ENCODE measurements at places on chromosomes 1 and 21.

GRCh38 chr1:40014812-40015594, 25.5 kb upstream of the CAP1 start:
- H3K36me3 ChIP-seq = no peaks in the 10 kb centered on the region
- H3K4me1 ChIP-seq = no peaks in the 10 kb centered on the region
- no peak for DNase-seq
- no peak overlapping the region for H3K27ac ChIP-seq

DNA sequence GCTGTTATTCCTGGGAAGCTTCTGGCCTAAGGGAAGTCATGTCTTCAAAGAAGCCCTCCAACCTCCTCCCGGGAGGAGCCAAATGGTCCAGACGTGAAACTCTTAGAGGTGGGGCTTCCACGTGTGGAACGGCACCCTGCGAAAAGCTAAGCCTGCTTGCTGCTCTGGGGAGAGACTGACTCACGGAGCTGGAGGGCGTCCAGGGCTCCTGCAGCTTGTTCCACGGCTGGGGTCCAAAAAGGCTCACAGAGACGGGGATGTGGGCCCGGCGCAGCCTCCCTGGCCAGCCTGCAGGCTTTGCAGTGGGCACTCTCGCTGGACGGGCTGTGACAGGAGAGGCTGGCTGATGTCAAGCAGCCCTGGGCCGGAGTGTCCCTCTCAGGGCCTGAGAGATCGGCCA, 105.1 kb downstream of the COLGALT2 start:
- no peaks in the 10 kb centered on the region for H3K36me3 ChIP-seq
- H3K27ac ChIP-seq = no peak overlapping the region
- DNase-seq = no peak

GRCh38 chr1:43152866-43153265, 19.2 kb downstream of the EBNA1BP2 start:
- H3K4me3 ChIP-seq = no peak overlapping the region
- H3K27ac ChIP-seq = no peak overlapping the region
- no peaks in the 10 kb centered on the region for H3K36me3 ChIP-seq
- H3K4me1 ChIP-seq = no peaks in the 10 kb centered on the region

GRCh38 chr1:19941206-19941568, 17.8 kb upstream of the PLA2G2E start:
- no peaks in the 10 kb centered on the region for H3K27me3 ChIP-seq
- no peak overlapping the region for H3K27ac ChIP-seq
- H3K4me3 ChIP-seq = no peak overlapping the region
- no peaks in the 10 kb centered on the region for H3K36me3 ChIP-seq

GRCh38 chr1:6600410-6601048, 2.1 kb downstream of the KLHL21 start:
- peaks cover 10% of the 10 kb centered on the region for H3K36me3 ChIP-seq
- peaks cover 13% of the 10 kb centered on the region for H3K4me1 ChIP-seq
- no peak for DNase-seq

DNA sequence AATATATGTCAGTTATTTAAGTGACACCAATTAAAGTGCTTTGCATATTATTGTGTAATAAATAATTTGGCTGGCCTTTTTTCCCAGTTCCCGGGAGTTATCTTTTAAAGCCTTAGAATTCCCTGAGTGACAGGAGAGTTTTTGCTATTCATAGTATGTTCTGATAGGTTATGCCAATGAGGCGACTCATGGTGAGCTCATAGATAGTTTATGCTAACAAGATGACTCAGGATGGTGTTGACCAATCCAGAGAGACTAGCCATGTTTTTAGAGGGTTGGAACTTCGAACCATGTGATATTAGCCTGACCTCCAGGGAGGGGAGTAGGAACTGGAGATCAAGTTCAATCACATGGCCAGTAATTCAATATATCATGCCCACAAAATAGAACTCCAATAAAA, 310.8 kb downstream of the USP25 start:
- DNase-seq = no peak
- no peaks in the 10 kb centered on the region for H3K27me3 ChIP-seq

DNA sequence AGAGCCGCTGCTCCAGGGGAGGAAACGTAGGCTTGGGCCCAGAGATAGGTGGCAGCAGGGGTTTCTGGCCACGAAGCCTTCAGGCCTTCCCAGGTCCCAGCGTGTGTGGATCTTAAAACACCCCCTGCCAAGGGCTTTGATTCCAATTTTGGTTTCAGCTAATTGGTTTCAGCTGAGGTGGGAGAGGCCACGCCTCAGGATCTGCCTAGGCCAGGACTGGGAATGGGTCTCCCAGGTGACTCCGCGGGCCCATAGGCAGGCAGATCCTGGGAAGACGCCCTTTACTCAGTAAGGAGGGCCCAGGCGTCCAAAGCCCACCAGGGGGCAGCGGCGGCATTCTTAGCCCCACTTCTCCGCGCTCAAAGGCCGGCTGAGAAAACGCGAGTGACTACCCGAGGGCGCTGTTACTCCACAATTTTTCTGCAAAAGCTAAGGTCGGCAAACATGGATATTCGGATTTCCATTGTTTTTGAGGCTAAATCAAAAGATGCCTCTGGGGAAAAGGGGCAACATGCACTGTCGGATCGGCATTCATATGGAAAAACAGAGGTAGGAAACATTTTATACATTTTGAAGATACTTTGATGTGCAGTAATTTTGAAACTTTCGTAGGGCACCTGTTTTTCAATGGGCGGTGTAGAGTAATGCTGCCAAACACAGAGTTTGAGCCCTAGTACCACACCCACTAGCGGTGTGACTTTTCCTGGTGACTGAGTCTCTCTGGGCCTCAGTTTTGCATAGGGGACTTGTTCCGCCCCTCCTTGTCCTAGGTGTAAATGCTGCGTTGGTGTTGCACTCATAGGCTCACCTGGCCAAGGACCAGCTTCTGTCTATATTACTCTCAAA, 31.8 kb upstream of the BCL10 start:
- DNase-seq = no peak
- no peak overlapping the region for H3K27ac ChIP-seq
- H3K4me1 ChIP-seq = peaks cover 5% of the 10 kb centered on the region

- H3K27ac ChIP-seq = no peak overlapping the region
- no peak for DNase-seq
- no peaks in the 10 kb centered on the region for H3K36me3 ChIP-seq
- no peaks in the 10 kb centered on the region for H3K4me1 ChIP-seq
- no peak overlapping the region for H3K4me3 ChIP-seq
These were observed 132.7 kb upstream of the IPO9 start for GRCh38 chr1:201696217-201696761.

DNA sequence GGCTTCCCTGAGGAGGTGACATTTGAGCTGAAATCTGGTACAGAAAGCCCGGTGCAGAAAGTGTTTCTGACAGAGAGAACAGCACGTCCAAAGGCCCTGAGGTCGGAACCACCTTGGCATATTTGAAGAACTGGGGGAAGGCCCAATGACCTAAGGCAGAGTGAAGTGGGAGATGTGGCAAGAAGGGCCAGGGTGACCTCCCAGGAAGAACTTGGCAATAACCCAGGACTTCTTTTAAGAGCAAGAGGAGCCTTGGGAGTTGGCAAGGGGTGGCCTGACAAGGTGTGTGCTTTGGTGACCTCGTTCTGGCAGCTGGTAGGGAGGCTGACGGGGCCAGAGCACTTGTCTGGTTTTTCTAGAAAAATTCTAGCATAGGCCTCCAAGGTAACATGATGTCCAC, 23.4 kb downstream of the TTC39A start:
- DNase-seq = no peak
- no peak overlapping the region for H3K4me3 ChIP-seq
- no peak overlapping the region for H3K27ac ChIP-seq
- no peaks in the 10 kb centered on the region for H3K27me3 ChIP-seq
- H3K4me1 ChIP-seq = peaks cover 29% of the 10 kb centered on the region
- H3K36me3 ChIP-seq = no peaks in the 10 kb centered on the region

DNA sequence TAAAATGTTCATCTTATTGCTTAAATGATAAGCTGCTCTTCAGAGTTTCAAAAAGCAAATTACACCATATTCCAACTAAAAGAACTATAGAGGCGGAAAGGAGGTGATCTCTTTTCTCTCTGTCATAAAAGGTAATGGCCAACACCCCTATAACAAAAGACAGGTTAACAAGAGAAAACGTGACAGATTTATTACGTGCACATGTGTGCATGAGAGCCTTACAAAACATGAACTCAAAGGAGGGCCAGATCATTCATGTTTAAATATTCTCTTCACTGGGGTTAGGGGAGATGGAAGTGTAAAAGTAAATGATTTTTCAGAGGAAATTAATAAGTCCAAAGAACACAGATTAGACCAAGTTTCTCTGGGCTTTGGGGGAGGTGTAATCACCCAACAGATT, 26.5 kb upstream of the FMO2 start:
- H3K36me3 ChIP-seq = no peaks in the 10 kb centered on the region
- H3K27ac ChIP-seq = no peak overlapping the region
- DNase-seq = no peak
- H3K27me3 ChIP-seq = no peaks in the 10 kb centered on the region
- H3K4me3 ChIP-seq = no peak overlapping the region
- H3K4me1 ChIP-seq = no peaks in the 10 kb centered on the region

DNA sequence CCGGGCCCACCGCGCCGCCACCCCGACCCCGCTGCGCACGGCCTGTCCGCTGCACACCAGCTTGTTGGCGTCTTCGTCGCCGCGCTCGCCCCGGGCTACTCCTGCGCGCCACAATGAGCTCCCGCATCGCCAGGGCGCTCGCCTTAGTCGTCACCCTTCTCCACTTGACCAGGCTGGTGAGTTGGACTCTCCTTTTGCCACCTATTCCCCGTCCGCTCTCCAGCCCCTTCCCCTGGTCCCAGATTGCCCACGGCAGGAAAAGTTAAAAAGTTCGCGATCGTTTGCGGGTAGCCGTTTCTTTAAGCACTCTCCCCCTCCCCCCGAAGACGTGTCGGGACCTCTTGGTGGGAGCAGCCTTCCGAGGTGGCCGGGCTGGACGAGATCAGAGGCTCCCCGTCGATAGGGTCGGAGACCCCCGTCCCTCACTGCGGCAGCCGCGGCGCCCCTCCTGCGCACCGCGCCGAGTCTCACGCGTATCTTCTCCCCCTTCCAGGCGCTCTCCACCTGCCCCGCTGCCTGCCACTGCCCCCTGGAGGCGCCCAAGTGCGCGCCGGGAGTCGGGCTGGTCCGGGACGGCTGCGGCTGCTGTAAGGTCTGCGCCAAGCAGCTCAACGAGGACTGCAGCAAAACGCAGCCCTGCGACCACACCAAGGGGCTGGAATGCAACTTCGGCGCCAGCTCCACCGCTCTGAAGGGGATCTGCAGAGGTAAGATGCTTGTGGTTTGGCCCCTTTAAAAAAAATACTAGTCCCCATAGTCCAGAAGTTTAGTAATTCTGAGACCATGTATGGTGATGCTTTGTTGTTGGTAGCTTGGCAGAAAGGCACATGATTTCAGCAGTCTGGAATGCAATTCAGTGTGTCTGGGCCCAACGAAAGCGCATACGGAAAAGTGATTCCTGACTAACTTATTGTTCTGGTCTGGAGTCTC, 576 bp downstream of the CCN1 start:
- no peak overlapping the region for H3K27ac ChIP-seq
- no peak for DNase-seq
- H3K4me1 ChIP-seq = peaks cover 5% of the 10 kb centered on the region
- H3K4me3 ChIP-seq = peak overlapping the region; percentile 53
- H3K36me3 ChIP-seq = no peaks in the 10 kb centered on the region

GRCh38 chr1:27152829-27153548, 1.9 kb downstream of the SLC9A1 start:
- peaks cover 31% of the 10 kb centered on the region for H3K4me1 ChIP-seq
- peak overlapping the region; percentile 82 for H3K4me3 ChIP-seq
- DNase-seq = no peak
- H3K27ac ChIP-seq = peak overlapping the region; percentile 13
- no peaks in the 10 kb centered on the region for H3K27me3 ChIP-seq

- no peaks in the 10 kb centered on the region for H3K27me3 ChIP-seq
- H3K27ac ChIP-seq = peak overlapping the region; percentile 86
- peaks cover 14% of the 10 kb centered on the region for H3K36me3 ChIP-seq
These were observed 470 bp upstream of the NAXE start for GRCh38 chr1:156591181-156591431.

DNA sequence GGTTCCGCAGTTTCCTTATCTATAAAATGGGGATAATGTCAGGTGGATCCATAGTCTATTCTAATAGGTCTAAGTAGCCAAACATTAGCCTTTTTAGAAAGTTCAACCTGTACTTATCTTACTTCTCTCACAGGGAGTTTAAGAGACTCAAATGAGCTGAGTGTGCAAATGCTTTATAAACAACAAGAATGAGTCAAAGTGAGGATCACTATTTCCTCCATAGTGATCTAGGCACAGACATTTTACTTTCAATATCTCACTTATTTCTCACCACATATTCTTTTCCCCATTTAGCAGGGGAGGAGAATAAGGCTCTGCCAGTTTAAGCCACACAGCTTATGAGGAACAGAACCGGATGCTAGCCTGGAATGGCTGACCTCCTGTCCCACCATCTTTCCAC, 92.1 kb upstream of the LMO4 start:
- H3K4me1 ChIP-seq = 0 out of 2 replicates have a peak, but pooled peaks cover 2% of the 10 kb centered on the region
- no peak overlapping the region for H3K4me3 ChIP-seq
- H3K27ac ChIP-seq = no peak overlapping the region
- DNase-seq = no peak

- H3K27ac ChIP-seq = peak within 1 kb of the TSS; percentile 46
- H3K4me3 ChIP-seq = peak within 1 kb of the TSS; percentile 77
- H3K36me3 ChIP-seq = no peaks in the 10 kb centered on the region
- no peaks in the 10 kb centered on the region for H3K27me3 ChIP-seq
- H3K4me1 ChIP-seq = peaks cover 13% of the 10 kb centered on the region
These were observed at the start of gene JAM2 for GRCh38 chr21:25638660-25639550. Gene JAM2, plus strand, starts transcription at chr21:25639258. Its CDS starts 564 bp downstream, at chr21:25639822.

DNA sequence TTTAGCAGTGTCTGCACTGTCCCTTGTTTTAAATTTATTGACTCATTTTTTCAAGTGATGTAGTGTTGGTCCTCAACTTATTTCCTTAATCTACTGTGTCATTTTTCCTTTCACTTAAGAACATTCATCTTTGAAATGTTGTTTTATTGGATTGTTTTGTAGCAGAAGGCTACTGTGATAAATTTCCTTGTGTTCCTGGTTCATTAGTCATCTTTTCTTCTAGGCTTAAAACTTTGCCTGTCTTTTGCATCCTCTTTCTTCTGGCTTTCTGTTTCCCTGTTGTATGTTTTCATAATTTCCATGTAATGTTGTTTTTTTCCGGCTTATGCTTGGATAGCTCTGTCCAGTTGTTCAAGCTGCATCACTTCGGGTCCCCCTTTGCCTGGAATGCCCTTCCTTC, 61.9 kb downstream of the UBE2T start:
- H3K27ac ChIP-seq = no peak overlapping the region
- 0 out of 2 replicates have a peak, but pooled peaks cover 2% of the 10 kb centered on the region for H3K27me3 ChIP-seq
- no peak overlapping the region for H3K4me3 ChIP-seq
- no peaks in the 10 kb centered on the region for H3K4me1 ChIP-seq
- no peaks in the 10 kb centered on the region for H3K36me3 ChIP-seq

GRCh38 chr1:117795190-117795589, 134.2 kb downstream of the GDAP2 start:
- no peaks in the 10 kb centered on the region for H3K36me3 ChIP-seq
- H3K4me1 ChIP-seq = no peaks in the 10 kb centered on the region
- no peak overlapping the region for H3K4me3 ChIP-seq
- H3K27me3 ChIP-seq = no peaks in the 10 kb centered on the region

All from GM12878 (cell line).